Activated B cell treated with CpG ODN at 0.5 μM for 24 hours (primary cell): ENCODE measurements at places on chromosomes 5 and 9.

GRCh38 chr9:132487351-132487791 is 77.4 kb downstream of the CFAP77 start:
- DNase-seq = no peak

DNA sequence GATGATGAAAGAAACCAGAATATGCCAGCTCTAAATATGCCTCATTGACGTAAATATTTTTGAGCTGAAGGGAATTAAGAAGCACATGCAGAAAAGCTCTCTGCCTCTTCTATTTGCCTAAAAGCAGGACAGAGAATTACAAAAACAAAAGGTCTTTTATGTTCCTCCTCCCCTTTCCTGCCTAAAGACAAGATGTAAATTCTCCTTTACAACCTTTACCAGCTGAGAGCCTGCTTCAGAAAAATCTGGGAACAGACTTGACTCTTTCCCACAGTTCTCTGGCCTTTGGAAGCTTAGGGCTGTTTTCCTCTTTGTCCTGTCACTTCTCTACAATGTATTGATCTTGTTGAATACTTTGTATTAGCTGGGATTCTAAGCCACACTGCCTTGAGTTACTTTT is 199.7 kb downstream of the TMC1 start:
- DNase-seq = no peak

DNA sequence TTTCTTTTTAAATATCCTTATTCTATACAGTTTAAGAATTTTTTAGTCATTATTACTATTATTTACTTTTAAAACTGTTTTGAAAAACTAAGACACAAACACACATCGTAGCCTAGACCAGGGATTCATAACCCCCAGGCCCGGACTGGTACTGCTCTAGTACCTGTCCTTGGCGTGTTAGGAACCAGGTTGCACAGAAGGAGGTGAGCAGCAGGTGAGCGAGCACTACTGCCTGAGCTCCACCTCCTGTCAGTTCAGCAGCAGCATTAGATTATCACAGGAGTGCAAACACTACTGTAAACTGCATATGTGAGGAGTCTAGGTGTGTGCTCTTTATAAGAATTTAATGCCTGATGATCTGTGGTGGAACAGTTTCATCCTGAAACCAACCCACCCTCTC is 357.0 kb downstream of the PTPRD start:
- no peak for DNase-seq

GRCh38 chr5:151755383-151755782 is 3.0 kb downstream of the ATOX1 start:
- DNase-seq = no peak

DNA sequence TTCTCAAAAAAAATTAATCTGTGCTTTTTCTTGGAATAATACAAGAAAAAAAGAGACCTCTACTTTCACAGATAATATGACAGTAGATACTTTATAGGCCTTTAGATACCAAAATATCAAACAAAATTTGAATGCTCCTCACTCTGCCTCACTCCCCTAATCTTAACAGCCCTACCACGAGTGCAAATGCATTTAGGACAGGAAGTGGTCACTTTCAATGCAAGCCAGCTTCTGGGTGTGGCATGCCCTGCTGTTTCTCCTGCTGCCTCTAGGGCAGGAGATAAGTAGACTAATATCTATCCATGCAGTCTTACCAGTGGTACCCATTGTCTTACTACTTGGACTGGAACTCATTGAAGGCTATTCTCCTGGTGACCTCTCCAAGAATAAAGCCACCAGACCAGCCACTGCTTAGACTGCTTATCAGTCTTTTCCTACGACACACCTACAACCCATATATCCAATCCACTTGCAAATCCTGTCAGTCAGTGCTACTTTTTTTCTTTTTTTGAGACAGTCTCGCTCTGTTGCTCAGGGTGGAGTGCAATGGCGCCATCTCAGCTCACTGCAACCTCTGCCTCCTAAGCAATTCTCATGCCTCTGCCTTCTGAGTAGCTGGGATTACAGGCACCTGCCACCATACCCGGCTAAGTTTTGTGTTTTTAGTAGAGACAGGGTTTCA is 23.0 kb downstream of the FRRS1L start:
- DNase-seq = no peak

- DNase-seq = no peak
These were observed 25.4 kb upstream of the ZSWIM6 start for GRCh38 chr5:61306531-61307131.
